ENCODE measurements at places on chromosomes 16 and 17.

DNA sequence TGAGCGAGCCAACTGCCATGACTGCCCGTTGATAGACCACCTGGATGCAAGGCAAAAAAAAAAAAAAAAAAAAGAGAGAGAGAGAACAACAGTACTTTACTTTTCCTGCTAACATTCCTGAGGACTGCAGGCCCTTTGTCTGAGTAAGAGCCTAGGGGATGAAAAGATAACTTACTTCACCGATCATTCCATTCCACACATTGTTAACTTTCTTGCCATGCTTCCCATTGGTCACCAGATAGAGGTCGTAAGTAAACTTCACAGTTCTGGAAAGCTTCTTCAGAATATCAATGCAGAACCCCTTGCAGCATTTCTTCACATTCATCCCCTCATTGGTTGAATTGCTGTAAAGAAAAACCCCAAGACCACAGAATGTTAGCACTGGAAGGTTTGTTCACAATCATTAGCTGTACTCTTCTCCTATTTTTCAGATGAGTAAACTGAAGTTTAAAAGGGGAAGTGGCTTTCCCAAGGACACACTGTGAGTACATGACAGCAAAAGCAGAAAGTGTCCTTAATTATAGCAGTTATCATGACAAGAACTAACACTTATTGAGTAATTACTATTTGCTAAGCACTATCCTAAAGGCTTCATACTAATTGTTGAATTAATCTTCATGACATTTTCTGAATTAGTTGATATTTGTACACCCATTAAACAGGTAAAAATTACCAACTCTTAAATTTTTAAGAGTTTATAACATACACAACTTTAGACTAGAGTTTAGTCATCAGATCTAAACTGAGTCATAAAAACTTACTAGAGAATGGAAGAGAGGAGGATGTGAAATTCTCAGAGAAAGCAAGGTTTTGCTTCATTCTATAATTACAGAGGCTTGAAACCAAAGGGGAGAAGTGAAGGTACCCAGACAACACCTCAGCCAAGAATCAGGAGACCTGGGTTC is 341.2 kb downstream of the GRIN2A start:
- DNase-seq: no peak

DNA sequence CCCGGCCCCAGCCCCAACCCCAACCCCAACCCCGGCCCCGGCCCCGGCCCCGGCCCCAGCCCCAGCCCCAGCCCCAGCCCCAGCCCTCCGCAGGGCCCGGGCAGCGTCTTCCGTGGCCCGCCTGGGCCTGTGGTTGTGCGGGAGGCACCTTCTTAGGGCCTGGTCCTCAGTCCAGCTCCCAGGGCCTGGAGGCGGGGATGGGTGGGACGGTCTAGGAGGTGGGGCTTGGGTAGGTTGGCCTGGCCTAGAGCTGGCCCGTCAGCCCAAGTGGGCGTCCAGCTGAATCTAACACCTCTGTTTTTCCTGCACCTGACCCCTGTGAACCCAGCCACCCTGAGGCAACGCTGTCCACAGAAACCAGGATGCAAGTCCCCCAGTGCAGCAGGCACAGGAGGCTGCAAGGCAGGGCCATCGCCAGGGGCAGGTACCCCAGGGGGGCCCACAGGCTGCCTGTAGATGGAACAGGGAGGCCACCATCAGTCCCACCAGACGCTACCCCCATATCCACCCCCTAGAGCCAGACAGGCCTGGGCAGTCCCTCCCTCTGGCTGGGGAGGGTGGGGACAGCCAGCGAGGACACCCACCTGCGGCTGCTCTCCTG is 8.8 kb downstream of the MSLN start:
- no peak for DNase-seq

DNA sequence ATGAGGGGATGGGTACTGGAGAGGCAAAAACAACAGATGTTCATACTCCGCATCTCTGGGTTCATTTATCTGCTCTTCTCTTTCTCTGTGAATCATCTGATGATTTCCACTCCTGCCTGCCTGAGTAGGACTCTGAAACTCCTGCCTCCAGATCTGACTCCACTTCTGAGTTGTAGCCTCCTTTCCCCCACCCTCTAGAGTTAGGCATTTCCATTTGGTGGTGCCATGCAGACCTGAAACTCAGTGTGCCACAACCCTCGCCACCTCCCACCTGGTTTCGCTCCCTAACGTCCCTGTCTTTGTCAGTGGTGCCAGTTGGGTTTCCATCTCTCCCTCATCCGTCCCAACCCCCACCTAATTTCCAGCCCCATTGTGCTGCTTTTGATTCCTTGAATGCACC is 126.2 kb downstream of the PRKCB start:
- DNase-seq: no peak

GRCh38 chr16:11379420-11379819 is 34.2 kb downstream of the RMI2 start:
- peak; percentile 43 for DNase-seq

DNA sequence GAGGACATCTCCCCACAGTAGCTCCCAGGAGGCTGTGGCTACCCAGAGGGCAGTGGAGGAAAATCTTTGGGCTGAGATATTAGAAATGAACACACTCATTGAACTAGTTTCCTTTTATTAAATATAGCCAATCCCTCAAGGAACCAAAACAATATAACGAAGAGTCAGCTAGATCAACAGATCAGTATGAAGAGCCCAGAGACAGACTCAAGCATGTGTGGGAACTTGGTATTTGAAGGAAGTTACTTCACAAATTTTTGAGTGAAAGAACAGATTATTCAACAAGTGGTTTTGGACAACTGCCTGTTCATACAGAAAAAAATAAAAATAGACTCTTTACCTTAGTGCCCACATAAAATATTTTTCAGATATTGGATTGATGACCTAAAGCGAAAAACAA is 183.6 kb upstream of the PMFBP1 start:
- no peak for DNase-seq

GRCh38 chr16:49641250-49641649 is 214.7 kb downstream of the ZNF423 start:
- DNase-seq: no peak

- no peak for DNase-seq
These were observed 76.6 kb downstream of the CLEC16A start for GRCh38 chr16:11020792-11021551.

DNA sequence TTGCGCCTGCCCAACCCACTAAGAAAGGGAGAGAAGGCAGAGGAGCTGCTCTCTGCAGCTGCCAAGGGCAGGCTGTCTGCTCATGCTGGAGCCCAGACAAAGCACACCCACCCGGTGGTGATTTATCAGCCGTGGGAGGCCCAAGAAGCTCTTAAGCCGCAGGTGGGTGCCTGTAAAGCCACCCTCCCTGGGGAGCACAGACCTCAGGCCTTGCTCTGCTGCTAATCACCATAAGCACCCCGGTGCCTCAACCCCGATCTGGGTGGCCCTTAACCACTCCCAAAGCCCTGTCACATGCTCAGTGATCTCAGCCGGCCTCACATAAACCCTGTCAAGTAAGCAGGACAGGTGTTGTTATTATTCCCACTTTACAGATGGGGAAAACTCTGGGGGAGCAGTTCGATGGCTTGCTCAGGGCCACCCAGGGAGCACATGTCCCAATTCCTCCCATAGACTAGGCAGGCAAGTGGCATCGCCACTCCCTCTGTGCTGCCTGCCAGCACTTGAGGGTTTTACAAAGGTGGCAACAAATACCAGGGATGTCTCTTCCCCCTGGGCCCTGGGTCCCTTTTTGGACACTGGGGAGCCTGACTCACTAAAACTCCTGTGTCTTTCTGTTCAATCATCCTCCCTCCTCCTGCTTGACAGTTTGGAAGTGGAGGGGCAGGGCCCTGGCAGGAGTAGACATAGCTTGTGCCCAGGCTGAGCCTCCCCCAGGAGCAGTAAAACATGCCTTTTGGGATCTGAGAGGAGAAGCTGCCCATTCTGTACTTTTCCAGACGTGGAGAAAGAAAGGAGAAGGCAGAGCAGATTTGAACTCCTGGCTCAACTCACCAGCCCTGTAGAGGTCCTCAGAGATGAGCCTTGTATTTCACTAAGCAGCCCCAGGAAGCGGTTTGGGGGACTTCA is 299.3 kb downstream of the SOX9 start:
- DNase-seq: peak; percentile 16

- DNase-seq: no peak
These were observed 1072.4 kb upstream of the EEF2KMT start for GRCh38 chr16:6170022-6170421.

DNA sequence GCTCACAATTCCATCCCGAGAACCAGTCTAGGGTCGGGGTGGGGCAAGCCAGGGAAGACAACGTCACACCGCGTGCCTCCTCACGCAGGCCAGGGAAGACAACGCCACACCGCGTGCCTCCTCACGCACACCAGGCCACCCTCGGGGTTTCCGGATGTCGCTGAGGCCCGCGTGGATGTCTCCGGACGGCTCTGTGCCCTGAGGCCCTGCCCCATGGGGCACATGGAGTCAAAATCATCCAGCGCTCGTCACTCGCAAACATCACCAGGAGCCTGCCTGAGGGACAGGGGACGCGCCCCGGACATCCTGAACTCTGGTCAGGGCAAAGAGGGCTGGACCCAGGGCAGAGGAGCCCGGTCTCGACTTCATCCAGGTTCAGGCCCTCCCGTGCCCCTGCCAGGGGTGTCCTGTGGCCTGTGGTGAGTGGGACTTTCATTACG is 3.7 kb downstream of the TMEM204 start:
- DNase-seq: no peak

DNA sequence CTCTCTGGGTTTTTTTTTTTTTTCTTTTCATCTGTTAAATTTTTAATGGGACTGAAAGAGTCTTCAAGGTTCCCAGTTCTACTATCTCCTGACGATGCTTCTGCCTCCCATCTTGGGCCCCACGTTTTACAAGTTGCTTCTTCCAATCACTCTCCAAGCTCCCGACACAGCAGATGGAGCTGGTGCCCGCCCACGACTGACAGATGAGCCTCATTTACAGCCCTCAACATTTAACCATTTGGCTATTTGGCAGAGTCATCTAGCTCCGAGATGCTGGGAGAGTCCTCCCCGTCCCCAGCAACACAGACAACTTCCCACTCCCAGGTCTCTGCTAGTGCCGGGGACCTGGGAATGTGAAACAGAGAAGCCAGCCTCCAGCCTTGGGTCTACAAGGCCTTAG is 276.9 kb downstream of the SHISA9 start:
- no peak for DNase-seq

DNA sequence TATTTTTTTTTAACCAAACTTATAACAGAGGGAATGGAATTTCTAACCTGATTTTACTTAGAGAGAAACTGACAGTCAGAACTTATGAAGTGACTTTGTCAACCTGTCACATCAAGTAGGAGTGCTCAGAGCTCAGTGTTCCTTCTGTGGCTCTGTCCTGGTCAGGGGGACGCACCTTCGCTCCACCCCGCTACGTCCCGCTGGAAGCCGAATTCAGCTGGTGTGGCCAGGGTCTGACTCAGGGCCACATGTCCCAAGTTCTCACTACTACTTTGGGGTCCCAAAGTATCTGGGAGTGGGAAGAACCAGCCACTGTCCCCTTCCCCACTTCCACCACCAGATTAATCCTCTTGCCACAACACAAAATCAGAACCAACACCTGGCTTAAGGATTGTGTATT is 51.4 kb downstream of the C16orf78 start:
- no peak for DNase-seq

- peak; percentile 59 for DNase-seq
These were observed 1.1 kb upstream of the TPPP3 start for GRCh38 chr16:67394155-67395104.

- DNase-seq: peak; percentile 7
These were observed 21.4 kb upstream of the TIMP2 start for GRCh38 chr17:78946631-78947030.

GRCh38 chr16:60123392-60124023 is 1389.4 kb upstream of the GOT2 start:
- no peak for DNase-seq

DNA sequence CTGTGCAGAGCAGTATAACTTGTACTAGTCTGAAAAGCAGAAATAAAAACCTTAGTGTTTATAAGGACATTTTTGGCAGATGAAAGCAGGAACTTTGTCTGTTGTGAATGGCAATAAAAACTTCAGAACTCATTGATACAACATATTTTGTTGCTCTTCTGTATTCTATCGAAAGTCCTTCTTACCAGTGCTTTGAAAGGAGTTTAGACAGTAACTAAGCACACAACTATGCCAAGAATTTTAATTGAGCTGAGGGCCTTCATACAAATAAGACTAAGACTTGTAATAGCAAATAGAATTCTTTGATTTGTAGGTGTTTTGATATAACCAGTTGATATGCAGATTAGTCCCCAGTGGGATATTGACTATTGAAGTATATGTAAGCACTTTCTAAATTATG is 308.4 kb downstream of the ZFHX3 start:
- DNase-seq: no peak

DNA sequence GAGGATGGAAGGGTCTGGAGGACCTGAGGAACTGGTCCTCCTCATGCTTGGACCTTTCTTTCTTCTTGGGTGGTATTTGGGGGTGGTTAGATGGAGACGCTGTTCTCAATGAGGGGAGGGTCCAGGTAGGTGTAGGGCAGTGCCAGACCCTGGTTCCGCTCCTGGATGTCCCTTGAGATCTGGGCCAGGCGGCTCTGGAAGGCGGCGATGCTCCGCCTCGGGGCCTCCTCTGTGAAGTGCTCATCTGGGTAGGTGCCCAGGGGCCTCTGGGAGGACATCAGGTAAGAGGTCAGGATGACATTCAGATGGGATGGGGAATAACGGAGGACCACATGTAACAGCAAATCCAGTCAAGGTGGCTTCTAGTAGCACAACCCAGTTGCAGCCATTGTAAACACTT is 9.0 kb upstream of the ALOX12B start:
- DNase-seq: no peak

All from CD4-positive, alpha-beta T cell treated with Interleukin-1 beta for 1 hour (primary cell).